ENCODE measurements at places on chromosomes 3 and 15. TPM values are rescaled to one million over a fixed set of nuclear protein-coding genes. Genes with fewer than 3 reads are reported as not detected.
A peak's percentile ranks its signal among the peaks of the same experiment; 100 is the strongest.

The ISLR gene
- 186 TPM for polyA plus RNA-seq

DNA sequence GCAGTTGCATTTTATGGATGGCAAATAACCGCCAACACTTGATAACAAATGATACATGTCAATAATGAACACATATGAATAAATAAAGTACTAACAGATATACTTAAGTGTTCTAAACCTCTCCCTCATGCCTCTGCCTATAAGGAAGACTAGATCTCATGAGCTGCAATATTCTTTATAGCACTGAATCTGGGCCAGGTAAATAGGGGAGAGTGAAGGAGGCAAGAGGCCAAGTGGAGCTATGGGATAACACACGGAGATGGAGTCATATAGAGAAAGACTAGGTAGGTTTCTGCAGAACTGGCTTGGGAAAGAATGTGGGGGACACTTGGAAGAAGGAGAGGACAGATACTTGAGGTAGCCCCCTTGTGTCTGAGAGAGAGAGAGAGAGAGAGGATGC, 354.2 kb upstream of the CFAP20DC start:
- DNase-seq, result no peak

DNA sequence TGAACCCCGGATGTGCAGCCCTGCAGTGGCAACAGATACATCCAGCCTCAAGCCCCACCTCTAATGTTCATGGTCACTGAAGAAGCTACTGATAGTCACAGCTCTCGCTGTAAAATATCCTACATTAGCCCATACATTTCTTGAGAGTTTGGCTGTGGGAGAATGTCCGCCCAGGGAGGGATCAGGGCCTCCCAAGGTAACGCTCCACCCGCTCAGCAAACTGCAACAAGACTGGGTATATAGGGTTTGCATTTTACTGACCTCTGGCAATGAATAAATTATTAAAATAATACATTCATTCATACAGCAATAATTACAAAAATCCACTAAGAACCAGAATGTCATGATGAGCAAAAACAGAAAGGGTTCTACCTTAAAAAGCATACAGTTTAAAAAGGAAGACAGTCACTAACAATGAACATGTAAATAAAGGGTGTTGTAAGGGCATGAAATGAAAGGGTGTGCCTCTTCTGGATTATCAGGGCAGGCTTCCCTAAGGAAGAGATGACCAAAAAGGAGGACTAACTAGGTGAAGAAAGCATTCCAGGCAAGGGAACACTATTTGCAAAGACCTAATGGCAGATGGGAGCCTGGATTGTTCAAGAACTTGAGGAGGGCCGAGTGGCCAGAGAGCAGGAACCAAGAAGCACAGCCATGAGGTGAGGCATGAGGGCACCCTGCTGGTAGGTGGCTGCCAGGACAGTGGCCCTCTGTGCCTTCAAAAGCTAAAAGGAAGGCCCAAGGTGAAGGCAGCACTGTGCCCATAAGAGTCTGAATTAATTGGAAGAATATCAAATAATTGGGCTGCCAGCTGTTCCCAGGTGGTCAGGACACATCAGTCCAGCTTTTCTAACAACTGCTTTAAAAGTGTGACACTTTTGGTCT, 28.1 kb upstream of the CTDSPL start:
- DNase-seq, result no peak

DNA sequence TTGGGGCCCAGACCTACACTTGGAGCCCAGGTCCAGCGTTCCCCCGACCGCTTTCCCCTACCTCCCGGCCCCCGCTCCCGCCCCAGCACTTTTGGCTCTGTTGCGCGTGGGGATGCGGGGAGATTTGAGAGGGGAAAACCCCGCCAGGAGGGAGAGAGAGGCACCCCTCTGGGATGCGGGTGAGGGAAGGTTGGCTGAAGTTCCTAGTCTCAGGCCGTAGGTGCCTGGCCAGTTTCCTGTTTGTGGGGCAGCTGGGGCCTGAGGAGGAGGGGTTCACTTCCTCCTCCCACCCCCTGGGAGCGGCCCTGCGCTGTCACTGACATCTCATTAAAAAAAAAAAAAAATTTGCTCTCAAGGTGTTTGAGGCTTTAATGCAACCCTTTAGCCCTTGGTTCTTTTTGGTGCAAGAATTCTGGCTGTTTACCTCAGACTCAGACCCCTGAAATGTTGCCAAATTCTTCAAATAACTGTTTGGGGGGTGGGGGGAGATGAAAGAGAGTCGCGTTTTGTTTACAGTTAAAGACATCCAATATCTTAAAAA, 2.6 kb downstream of the FAM43A start:
- DNase-seq, result peak; percentile 63

GRCh38 chr3:51954713-51955112, 468 bp upstream of the GPR62 start:
- no peak for DNase-seq
